ENCODE measurements at places on chromosomes 6 and 20. TPM values are rescaled to one million over a fixed set of nuclear protein-coding genes. Genes with fewer than 3 reads are reported as not detected.

The TUBB1 gene
- total RNA-seq: not detected

The ZNF133 gene
- total RNA-seq: 12.8 TPM

The MRAP2 gene
- total RNA-seq: 0.34 TPM

The RBPJL gene
- not detected for total RNA-seq

The MRPL18 gene
- 101 TPM for total RNA-seq

The DXO gene
- total RNA-seq: 37.2 TPM

The CLDN20 gene
- total RNA-seq: not detected

The COL21A1 gene
- 51.6 TPM for total RNA-seq

The MMP24 gene
- total RNA-seq: 0.20 TPM

The NKX2-4 gene
- 0.13 TPM for total RNA-seq

The SRPK1 gene
- 103 TPM for total RNA-seq

The LCA5 gene
- 3.5 TPM for total RNA-seq

The TCP11 gene
- total RNA-seq: not detected
